Colonic mucosa (tissue), 4 donors: ENCODE measurements at places on chromosomes 3 and 15.

GRCh38 chr3:194879126-194879877 is 193.6 kb downstream of the FAM43A start:
- H3K4me1 ChIP-seq: peaks cover 12% of the 10 kb centered on the region
- no peaks in the 10 kb centered on the region for H3K27me3 ChIP-seq
- no peak overlapping the region for H3K4me3 ChIP-seq
- no peak for DNase-seq

DNA sequence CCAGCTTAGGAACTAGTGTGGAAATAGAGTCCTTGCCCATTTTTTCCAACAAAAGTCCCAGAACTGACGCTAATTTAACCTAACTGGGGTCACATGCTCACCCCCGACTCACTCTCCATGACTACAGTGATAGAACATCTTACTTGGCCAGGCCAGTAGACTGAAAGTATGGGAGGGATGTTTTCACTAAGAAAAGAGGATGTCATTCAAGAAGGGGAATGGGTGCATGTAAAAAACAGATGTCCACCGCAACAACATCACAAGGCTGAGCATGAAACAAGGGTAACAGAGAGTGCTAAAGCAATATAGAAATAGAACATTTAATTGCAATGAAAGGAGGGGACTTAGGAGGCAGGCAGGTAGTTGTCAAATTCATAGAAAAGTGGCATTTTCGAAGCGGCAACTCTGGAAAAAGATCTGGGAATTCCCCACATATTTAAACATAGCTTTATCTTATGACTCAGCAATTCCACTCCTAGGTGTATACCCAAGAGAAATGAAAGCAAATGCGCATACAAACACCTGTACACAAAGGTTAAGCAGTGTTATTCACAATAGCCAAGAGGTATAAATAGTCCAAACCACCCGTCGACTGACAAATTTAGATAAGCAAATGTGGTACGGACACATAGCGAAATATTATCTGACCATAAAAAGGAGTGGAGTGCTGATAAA is 41.1 kb upstream of the UBE2E2 start:
- no peaks in the 10 kb centered on the region for H3K27me3 ChIP-seq
- H3K4me1 ChIP-seq: no peaks in the 10 kb centered on the region
- no peak for DNase-seq
- H3K36me3 ChIP-seq: no peaks in the 10 kb centered on the region
- no peak overlapping the region for H3K4me3 ChIP-seq

GRCh38 chr15:81893182-81893835 is 152.5 kb downstream of the MEX3B start:
- no peak overlapping the region for H3K4me3 ChIP-seq
- no peaks in the 10 kb centered on the region for H3K4me1 ChIP-seq
- H3K27me3 ChIP-seq: no peaks in the 10 kb centered on the region
- DNase-seq: no peak
- no peak overlapping the region for H3K27ac ChIP-seq
- H3K36me3 ChIP-seq: no peaks in the 10 kb centered on the region

DNA sequence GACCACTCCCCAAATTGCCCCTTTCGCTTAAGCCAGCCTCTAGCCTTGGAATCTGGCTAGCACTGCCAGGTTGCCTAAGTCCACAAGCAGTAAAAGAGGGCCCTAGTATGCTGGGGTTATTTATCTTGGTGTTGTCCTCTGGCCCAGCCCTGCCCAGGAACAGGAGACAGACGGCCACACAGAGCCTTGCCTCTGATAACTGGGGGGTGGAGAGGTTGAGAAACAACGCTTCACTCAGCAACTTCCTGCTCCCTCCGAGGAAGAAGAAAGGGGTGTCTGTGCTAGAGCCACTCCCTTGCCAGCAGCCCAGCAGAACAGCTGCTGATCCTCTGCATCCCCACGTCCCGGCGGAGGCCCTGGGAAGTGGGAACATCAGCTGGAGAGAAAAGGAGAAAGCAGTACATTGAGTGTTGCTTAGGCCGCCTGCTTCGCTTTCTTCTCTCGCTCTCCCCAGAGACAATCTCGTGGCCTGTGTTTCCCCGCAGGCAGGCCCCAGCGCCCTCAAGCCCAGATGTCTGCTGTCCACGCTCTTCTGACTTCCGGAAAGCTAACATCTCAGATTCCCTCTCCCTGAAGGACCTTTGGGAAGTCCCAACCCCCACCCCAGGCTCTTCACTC is 22.6 kb upstream of the C3orf70 start:
- H3K4me1 ChIP-seq: peaks cover 10% of the 10 kb centered on the region
- peak; percentile 89 for DNase-seq
- peak overlapping the region; percentile 89 for H3K27ac ChIP-seq
- H3K27me3 ChIP-seq: no peaks in the 10 kb centered on the region

DNA sequence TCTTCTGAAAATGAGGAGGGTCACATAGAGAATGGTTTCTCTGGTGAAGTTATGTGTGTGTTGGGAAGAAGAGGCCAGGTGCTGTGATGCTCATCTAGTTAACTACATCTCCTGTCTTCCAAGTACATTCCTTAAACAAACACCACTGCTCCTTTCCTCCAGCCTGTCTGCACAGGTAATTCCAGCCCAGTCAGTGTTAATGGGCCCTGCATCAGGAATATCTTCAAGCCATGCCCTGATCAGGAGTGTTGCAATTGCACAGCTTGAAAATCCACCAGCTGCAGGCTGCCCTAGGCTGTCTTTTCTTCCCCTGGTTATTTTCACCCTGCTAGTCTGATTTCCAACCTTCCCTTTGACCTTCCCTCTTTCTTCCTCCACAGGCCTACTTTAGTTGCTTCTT is 41.9 kb upstream of the LMOD3 start:
- no peak overlapping the region for H3K4me3 ChIP-seq
- no peak overlapping the region for H3K27ac ChIP-seq
- H3K27me3 ChIP-seq: no peaks in the 10 kb centered on the region
